Activated CD4-positive, alpha-beta T cell treated with anti-CD3 and anti-CD28 coated beads, Interleukin-2, Interleukin-6, amounts not matched to agents 100 ng/mL and 50 ng/mL, durations not matched to agents 16 hours and 8 hours (primary cell): ENCODE measurements at places on chromosomes 12 and 14.

GRCh38 chr14:92026548-92027190, 13.2 kb downstream of the TRIP11 start:
- no peak for DNase-seq

- DNase-seq = no peak
Measured at GRCh38 chr12:108833355-108833733, 24.0 kb downstream of the SSH1 start.

GRCh38 chr14:75906680-75907280, 75.0 kb downstream of the TGFB3 start:
- DNase-seq = peak; percentile 71

GRCh38 chr12:72028966-72029365, 90.3 kb downstream of the TPH2 start:
- DNase-seq = no peak

GRCh38 chr14:92513966-92514843, 624 bp downstream of the RIN3 start:
- no peak for DNase-seq

- peak; percentile 46 for DNase-seq
Measured at GRCh38 chr14:34722723-34723545, 8.5 kb upstream of the CFL2 start.

DNA sequence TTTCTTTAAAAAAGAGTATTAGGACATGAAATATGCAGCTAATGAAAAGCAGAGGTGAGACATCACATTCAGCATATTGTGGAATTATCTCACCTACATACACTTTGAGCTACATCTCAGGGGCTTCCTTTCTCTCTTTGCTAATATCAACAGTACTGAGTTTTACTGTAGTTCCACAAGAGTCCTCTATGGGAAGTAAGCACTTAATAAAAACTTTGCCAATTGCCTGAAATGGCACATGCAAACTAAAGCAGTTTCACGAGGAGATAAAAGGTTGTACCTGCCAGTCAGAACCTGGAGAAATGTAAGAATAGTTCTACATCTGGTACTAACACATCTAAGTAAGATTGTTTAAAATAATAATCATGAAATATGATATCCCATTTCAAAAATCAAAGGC, 73.5 kb upstream of the GPHB5 start:
- DNase-seq = no peak

DNA sequence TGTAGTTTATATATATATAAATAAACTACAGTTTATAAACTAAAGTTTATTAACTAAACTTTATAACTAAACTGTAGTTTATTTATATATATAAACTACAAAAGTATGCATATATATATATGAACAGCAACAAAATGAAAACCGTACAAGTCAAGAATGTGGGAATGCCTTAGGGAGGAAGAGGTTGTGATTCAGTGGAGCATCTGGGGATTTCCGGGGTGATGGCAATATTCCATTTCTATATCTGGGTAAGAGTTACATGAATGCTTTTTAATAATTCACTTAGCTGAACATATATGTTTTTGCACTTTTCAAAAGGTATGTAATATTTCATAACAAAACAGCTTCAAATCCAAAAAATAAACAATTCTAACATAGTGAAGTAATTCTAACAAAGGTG, 30.1 kb upstream of the CAND1 start:
- DNase-seq = no peak

GRCh38 chr12:2052826-2053678, at the start of gene CACNA1C:
Gene CACNA1C, plus strand, starts transcription at chr12:2052987. Its CDS starts 576 bp downstream, at chr12:2053563.
- DNase-seq = peak; percentile 53

DNA sequence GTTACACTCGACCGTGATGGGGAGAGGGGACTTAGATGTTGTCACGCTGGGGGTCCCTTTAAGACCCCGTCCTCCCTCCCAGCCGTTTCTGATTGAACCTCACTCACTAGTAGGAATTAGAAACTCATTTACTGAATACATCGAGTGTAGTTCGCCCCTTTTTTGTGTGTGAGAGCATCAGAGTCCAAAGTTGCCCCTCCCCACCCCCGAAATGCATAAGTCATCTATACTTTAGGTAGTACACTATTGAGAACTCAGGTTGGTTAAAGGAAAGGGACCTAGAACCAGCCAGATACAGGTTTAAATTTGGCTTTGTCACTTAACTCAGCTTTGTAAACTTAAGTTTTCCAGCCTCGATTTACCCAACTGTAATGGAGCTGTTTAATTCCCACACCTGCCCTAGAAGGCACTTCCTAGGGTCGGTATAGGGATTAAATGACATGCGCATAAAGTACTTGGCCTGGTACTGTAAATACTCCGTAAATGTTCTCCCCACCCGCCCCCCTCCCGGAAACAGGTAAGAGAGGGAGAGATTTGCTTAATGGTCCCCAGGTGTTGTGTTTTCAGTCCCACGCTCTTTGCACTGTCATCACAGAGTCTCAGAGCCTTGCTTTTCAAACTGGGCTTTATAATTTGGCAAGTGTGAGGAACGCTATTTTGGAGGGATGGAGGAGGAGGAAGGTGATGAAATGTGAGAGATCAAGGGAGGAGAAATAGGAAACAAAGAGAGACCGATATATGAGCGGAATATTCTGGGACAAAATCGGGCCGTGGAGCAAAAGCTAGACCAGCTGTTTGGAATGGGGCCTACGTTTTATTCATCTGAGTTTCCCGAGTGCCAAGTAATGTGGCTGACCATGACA, 897 bp downstream of the SUDS3 start:
- peak; percentile 11 for DNase-seq

- peak; percentile 26 for DNase-seq
Measured at GRCh38 chr14:81005540-81006228, 50.3 kb downstream of the TSHR start.

- DNase-seq = no peak
Measured at GRCh38 chr14:96581026-96581425, 78.8 kb downstream of the PAPOLA start.

DNA sequence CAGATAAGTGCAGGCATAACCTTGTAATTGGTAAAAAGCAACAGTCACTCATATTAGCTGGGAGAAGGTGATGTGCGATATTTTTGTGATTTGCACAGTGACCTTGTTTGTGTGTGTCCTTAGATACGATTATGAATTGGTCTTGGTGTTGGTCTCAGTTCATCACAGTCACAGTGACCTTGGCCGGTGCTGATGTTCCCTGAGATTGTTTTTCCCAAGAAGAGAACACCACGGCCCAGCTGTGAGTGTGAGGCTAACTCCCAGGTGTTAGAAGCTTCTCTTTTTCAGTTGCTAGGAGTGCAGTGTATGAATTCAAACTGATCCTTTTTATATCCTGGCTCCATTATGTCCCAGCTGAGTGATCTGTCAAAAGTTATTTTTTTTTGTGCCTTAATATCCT, 46.2 kb downstream of the TRHDE start:
- no peak for DNase-seq

- no peak for DNase-seq
Measured at GRCh38 chr12:127542391-127542790, 724.6 kb upstream of the TMEM132C start.

- DNase-seq = no peak
Measured at GRCh38 chr12:2250797-2251196, 198.0 kb downstream of the CACNA1C start.

GRCh38 chr12:48795550-48796455, 6.9 kb upstream of the ADCY6 start:
- peak; percentile 65 for DNase-seq

DNA sequence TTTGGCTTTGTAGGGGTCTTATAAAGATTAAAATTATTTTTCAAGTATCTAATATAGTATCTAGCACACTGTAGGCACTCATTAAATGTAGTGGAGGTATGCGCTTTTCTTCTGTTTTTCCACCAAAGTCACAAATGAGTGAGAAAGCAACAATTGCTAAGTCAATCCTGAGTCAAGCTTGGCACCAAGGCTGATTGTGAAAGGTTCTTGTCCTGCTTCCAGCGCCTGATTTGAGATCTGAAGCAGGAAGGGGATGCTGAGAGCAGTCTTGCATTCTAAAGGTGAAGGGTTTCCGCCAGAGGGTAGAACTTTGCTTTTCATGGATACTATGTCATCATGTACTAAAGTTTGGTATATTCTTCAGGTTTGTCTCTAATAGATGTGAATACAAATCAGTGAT, 64.9 kb upstream of the DAAM1 start:
- no peak for DNase-seq

- no peak for DNase-seq
Measured at GRCh38 chr12:4610481-4610880, 38.4 kb downstream of the AKAP3 start.

DNA sequence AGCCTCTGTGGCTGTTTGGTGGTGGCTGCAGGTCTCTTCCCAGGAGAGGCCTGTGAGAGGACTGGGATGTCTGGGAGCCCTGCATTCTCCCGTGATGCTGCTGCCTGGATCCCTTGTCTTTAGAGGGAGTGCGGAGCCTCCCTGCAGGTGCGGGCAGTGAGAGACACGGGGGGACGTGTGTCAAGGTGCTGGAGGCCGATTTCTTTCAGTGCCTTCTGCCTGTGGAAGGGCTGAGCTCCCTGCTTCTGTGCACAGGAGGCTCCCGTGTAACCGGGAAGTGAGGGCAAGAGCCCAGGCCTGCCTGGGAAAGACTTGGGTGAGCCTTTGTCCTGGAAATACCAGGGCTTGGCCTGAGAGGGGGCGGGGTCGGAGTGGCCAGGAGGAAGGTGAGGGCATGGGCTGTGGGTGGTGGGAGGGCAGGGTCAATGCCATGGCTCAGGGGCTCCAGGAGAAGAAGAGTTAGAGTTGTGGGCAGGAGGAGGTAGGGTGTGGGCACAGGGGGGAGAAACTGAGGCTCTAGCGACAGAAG, 372.2 kb downstream of the TMEM121 start:
- no peak for DNase-seq

DNA sequence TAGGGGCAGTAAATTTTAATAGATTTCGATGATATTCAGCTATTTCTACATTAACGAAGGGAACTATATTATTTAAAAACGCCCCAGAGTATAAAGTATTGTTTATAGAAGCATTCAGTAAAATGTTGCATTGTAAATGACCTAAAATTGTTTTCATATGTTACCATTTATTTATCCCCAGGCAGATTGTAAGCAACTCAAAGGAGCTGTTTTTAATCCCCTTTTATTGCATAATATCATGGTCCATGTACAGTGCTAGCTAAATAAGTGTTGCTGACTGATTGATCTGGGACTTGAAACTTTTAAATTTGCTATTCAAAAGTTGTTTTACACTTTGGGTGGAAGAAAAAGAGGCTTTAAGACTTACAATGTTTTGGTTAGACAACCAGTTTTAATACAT, 199.0 kb upstream of the SLC38A2 start:
- DNase-seq = no peak

DNA sequence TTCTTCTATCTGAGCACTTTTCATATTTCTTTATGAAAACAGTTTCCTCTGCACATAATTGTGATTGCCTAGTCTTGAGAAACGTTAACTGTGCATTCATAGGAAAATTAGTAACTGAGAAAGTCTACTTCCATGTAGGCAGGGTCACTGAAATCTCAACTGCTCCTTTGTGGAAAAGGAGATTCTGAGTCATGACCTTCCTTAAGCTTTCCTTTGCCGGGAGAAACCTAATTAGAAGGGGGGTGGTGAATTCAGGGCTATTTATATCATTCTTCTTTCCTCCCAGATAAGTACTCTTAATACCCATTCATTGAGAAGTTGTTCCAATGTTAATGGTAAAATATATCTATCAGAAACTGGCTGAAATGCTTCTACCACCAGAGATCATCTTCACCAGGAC, 751.0 kb upstream of the TMEM132C start:
- no peak for DNase-seq

DNA sequence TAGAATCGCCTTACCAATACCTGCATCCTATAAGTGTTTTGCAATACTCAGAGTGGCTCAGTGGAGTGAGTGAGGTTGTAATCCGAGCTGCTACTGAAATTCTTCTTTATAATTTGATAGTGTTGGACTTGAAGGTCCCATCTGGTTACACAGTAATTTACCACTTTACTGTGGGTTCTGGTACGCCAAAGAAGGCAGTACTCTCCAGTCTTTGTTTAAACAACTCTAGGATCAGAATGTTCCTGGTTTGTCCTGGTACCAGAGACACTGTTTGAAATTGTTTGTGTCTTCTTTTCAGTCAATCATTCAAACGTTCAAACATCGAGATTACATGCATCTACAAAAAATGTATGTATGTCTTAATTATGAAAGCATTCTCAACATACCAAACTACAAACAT, 51.3 kb upstream of the AMN1 start:
- DNase-seq = no peak

- peak; percentile 51 for DNase-seq
Measured at GRCh38 chr12:7832059-7832696, 40.5 kb downstream of the SLC2A14 start.

DNA sequence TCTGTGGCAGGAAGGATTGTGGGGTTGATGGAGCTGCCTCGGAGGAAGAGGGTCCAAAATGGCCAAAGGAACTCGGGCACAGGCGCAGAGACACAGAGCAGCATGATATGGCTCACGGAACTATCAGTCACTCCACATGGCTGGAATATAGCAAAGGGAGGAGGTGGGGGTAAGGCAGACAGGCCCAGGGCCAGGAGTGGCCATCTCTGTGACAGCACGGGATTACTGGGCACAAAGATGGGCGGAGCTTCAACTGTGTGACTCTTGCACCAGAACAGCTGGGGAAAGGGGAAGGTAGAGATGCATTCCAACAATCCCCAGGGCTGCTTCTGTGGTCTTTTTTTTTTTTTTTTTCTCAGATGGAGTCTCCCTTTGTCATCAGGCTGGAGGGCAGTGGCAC, 24.8 kb upstream of the EML1 start:
- no peak for DNase-seq

DNA sequence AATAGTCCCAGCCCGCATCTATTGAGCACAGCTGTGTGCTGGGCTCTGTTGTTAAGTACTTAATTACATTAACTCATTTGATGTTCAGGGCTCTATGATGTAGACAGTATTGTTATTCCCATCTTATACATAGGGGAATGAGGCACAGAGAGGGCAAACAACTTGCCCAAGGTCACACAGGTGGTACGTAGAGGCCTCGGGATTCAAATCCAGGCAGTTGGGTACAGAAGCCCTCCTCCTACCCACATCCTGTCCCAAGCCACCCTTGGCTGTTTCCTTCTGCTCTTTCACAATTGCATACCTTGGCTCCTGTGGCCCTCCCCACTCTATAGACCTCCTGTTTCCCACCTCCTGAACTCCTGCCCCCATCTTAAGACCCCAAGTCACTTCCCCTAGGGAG, 10.0 kb upstream of the GPR68 start:
- peak; percentile 69 for DNase-seq

GRCh38 chr12:108638141-108638827, 4.6 kb upstream of the SELPLG start:
- DNase-seq = no peak

GRCh38 chr12:103801709-103802585, 39.1 kb downstream of the NT5DC3 start:
- no peak for DNase-seq

- no peak for DNase-seq
Measured at GRCh38 chr14:61575551-61576150, 119.7 kb upstream of the HIF1A start.

GRCh38 chr14:83085725-83086124, 1552.1 kb upstream of the SEL1L start:
- DNase-seq = no peak

GRCh38 chr12:67141296-67142018, 127.7 kb upstream of the CAND1 start:
- DNase-seq = peak; percentile 26

GRCh38 chr14:55721353-55721752, 141.3 kb downstream of the KTN1 start:
- DNase-seq = no peak

- DNase-seq = no peak
Measured at GRCh38 chr14:74733221-74733620, 20.3 kb downstream of the FCF1 start.

GRCh38 chr12:20757-21156, 45.8 kb upstream of the IQSEC3 start:
- DNase-seq = no peak
